Tibial nerve (tissue), 4 donors: ENCODE measurements at places on chromosomes 2 and 18. TPM values are rescaled to one million over a fixed set of nuclear protein-coding genes. Genes with fewer than 3 reads are reported as not detected.

DNA sequence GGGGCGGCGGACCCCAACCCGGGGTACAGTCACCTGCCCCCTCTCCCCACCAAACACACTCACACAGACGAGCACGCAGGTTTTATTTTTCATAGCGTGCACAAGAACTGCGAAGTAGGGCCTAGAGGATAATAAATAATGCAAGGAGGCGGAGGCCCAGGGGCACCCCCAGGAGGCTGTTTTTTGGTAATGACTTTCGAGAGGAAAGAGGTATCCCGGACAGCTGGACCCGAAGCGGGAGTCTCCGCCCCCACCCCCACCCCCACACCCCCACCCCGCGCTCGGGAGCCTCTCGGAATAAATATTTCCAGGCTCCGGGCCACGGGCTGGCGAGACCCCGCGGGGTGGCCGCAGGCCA lies 3.4 kb downstream of the CYP26B1 start:
- no peaks in the 10 kb centered on the region for H3K36me3 ChIP-seq
- no peak for DNase-seq
- peak overlapping the region; percentile 80 for H3K27ac ChIP-seq
- peaks cover 2% of the 10 kb centered on the region for H3K27me3 ChIP-seq
- H3K4me3 ChIP-seq = peak overlapping the region; percentile 56

DNA sequence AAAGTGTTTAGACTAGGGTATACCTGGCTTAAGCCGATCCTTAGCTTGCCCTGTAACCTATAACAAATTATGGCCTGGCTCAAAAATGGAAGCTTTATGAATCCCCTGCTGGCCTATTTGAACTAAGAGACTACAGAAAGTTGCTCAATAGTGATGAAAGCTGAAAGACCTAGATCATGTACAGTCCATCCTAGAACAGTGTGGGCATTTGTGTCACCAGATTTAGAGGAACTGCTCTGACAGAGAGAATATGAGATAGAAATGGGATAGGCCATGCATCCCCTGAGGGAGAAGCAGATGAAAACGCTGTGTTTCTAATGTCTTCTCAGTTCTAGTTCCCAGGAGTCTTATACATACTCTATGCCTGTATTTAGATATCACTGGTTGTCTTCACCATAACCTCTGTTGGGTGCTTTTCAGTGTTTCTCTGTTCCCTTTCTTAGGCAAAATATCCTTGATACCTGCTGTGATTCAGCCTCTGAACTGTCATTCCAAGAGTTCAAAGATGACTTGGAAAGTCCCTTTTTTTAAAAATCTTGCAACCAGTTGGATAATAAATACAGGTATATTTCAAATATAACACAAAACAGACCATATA lies 246.9 kb upstream of the SLC39A10 start:
- H3K27ac ChIP-seq = no peak overlapping the region
- DNase-seq = no peak
- no peaks in the 10 kb centered on the region for H3K27me3 ChIP-seq
- H3K4me1 ChIP-seq = no peaks in the 10 kb centered on the region
- no peaks in the 10 kb centered on the region for H3K36me3 ChIP-seq

GRCh38 chr18:59907172-59907571 lies 7.4 kb downstream of the PMAIP1 start:
- no peak for DNase-seq
- H3K36me3 ChIP-seq = no peaks in the 10 kb centered on the region
- H3K4me1 ChIP-seq = no peaks in the 10 kb centered on the region
- no peak overlapping the region for H3K27ac ChIP-seq
- H3K27me3 ChIP-seq = no peaks in the 10 kb centered on the region

DNA sequence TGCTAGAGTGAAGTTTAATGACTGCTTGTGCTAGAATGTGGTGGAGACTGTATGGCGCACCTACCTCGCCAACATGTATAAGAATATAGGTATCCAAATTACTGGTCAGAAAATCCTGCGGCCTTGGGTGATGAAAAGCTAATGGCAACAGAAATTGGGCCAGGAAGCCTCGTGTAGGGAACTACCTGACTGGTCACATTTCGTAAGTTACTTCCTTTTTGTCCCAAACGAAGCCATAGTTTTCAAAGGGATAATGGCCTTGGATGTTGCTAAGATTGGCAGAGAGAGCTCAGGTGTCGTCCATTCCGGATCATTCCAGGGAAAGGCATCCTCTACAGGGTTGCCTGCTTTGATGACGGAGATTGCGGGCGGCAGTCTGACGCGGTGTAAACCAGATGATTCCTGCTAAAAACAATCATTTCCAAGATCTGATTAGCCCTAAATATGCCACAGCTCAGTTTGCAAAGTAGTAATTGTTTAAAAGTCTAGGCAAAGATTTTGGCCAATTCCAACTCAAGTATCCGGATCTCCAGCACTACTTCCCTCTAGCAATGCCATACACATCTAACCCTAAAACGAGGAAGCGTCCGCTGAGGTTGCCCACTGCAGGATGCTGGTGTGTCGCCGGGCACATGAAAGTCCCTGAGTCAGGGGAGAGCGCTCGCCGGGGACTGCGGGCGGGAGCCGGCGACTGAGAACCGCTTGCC lies 708 bp upstream of the MALT1 start:
- DNase-seq = no peak
- peak overlapping the region; percentile 70 for H3K4me3 ChIP-seq
- H3K4me1 ChIP-seq = peaks cover 23% of the 10 kb centered on the region
- H3K36me3 ChIP-seq = no peaks in the 10 kb centered on the region

GRCh38 chr2:18797133-18797845 lies 207.9 kb upstream of the NT5C1B start:
- no peaks in the 10 kb centered on the region for H3K36me3 ChIP-seq
- H3K4me1 ChIP-seq = no peaks in the 10 kb centered on the region
- H3K27me3 ChIP-seq = no peaks in the 10 kb centered on the region
- no peak overlapping the region for H3K27ac ChIP-seq
- no peak overlapping the region for H3K4me3 ChIP-seq

The CDH7 gene
- 22.0 TPM for total RNA-seq
